ENCODE measurements at places on chromosomes 2 and 18.

DNA sequence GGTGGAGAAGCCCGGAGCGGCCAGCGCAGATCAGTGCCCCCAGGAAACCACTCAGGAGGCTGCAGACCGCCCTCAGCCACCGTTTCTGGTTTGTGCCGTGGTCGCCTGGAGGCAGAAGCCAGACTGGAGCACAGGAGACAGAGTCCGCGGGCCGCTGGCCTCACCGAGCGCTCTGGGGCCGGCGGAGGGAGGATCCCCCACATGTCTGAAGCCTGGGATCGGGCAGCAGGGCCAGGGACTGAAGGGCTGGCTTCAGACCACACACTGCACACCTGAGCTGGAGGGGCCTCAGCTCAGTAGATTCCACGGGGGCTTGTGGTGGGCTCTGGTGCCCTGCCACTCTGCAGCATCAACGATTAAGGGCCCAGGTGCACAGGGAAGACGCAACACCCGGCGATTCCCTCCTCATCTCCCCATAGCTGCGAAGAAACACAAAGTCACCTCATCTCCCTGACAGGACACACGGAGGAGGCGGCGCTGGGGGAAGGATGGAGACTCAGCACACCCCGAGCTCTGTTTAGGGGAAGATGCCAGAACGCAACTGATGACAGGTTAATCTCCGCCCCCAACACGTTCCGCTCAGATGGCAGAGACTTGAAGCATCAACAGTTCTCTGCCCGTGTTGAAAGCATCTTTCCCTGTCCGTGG is 408.1 kb downstream of the GALR1 start:
- H3K27me3 ChIP-seq: no peaks in the 10 kb centered on the region
- no peak overlapping the region for H3K27ac ChIP-seq
- H3K36me3 ChIP-seq: no peaks in the 10 kb centered on the region
- H3K4me3 ChIP-seq: no peak overlapping the region
- DNase-seq: no peak
- no peaks in the 10 kb centered on the region for H3K4me1 ChIP-seq

DNA sequence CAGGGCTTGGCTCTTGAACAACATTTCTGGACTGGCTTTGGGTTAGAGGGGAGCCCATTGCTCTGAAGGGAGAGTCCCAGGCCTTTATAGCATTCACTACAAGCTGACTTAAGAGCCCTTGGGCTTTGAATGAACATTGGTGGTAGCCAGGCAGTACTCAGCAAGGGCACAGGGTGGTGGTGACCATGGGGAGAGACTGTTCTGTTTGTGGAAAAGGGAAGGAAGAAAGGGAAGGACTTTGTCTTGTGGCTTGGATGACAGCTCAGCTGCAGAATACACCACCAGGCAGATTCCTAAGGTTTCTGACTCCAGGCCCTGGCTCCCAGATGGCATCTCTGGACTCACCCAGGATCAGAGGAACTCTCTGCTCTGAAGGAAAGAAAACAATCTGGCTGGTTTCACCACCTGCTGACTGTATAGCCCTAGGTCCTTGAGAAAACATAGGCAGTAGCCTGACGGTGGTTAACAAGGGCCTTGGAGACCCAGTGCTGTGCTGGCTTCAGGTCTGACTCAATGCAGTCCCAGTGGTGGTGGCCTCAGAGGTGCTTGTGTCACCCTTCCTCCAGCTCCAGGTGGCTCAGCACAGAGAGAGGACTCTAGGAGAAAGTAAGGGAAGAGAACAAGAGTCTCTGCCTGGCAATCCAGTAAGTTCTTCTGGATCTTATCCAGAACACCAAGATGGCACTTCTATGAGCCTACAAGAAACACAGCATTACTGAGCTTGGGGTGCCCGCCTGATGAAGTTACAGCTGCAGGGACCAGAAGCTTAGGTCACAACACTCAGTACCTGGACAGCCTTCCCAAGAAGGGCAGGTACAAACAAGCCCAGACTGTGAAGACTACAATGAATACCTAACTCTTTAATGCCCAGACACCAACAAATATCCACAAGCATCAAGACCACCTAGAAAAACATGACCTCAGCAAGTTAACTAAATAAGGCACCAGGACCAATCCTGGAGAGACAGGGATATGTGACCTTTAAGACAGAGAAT is 16.4 kb upstream of the ABCB11 start:
- DNase-seq: no peak
- no peaks in the 10 kb centered on the region for H3K27me3 ChIP-seq
- no peaks in the 10 kb centered on the region for H3K4me1 ChIP-seq
- H3K27ac ChIP-seq: no peak overlapping the region
- H3K36me3 ChIP-seq: no peaks in the 10 kb centered on the region
- H3K4me3 ChIP-seq: no peak overlapping the region

DNA sequence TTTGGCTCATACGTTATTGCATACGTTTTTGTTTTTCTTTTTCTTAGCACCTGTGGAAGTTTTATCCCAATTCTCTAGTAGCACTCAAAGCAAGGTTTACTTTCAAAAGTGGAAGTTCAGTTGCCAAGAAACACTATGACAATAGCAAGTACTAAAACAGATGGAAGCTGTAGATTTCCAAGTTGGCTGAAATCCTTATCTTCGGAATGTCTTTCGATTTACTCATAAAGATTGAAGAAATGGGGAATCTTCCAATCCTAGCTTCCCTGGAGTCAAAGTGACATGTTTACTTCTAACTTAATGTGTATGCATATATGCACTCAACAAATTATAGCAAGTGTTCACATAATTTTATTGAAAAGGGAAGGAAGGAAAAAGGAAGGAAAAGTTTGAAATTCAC is 307.4 kb downstream of the CTNNA2 start:
- no peak overlapping the region for H3K4me3 ChIP-seq
- no peaks in the 10 kb centered on the region for H3K4me1 ChIP-seq
- no peaks in the 10 kb centered on the region for H3K27me3 ChIP-seq
- no peak overlapping the region for H3K27ac ChIP-seq
- H3K36me3 ChIP-seq: no peaks in the 10 kb centered on the region
- no peak for DNase-seq

DNA sequence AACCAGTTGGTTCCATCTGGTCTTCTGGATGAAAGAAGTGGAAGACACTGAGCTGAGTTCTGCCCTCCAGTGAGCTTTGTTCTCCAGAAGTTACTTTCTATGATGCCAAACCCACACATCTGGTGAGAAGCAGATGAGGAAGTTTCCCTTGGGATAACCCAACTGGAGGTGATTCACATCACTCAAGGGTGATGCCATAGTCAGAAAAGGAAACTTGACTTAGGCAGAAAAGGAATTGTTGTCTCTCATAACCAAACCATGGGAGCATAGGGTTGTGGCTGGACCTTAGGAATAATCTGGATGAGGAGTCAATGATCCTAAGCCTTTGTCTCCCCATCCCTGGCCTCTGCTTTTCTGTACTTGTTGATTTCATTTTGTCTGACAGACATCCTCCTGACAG is 43.7 kb downstream of the CDC42EP3 start:
- no peak overlapping the region for H3K27ac ChIP-seq
- H3K4me1 ChIP-seq: peaks cover 13% of the 10 kb centered on the region
- DNase-seq: no peak
- H3K27me3 ChIP-seq: no peaks in the 10 kb centered on the region
- no peak overlapping the region for H3K4me3 ChIP-seq
- no peaks in the 10 kb centered on the region for H3K36me3 ChIP-seq

Measured in cardiac muscle cell (in vitro differentiated cells and primary cell).